ENCODE measurements at places on chromosomes 2 and 18.
A peak's percentile ranks its signal among the peaks of the same experiment; 100 is the strongest.

GRCh38 chr2:241049739-241050623 is 51.6 kb downstream of the SNED1 start:
- DNase-seq, result no peak

DNA sequence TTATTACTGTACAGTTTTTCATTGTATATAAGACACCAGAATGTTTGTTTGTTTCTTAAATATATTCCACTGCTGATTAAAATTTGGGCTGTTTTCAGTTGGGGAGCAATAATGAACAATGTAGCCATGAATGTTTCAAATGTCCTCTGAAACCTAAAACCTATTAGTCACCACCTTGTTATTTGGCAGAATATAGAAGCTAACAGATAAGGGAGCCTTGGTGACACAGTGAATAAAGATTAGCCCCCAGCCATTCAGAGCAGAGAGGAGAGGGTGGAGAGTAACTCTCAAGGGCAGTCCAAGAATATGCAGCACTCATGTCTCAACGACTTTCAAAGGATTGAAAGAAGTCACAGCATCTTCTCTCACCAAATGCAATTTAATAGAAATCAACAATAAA is 43.1 kb upstream of the ATP8B1 start:
- DNase-seq, result no peak

DNA sequence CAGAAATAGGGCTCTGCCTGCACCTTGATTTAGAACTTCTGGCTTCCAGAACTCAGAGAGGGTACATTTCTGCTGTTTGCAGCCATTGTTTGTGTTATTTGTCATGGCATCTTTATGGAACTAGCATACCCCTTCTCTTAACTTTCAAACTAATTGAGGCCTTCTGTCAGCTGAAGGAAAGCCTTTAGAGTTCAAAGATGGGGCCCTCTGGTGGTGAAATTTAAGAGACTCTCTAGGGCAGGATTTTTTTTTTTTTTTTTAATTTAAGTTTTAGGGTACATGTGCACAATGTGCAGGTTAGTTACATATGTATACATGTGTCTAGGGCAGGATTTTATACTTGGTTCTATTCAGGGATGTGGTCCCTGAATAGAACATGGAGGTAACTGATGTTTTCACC is 260.6 kb upstream of the LINC00305 start:
- no peak for DNase-seq

GRCh38 chr2:80365762-80366161 is 61.2 kb upstream of the LRRTM1 start:
- DNase-seq, result no peak

GRCh38 chr2:120914839-120915521 is 179.3 kb downstream of the GLI2 start:
- DNase-seq, result no peak

- DNase-seq, result no peak
These were observed 96.6 kb upstream of the TWSG1 start for GRCh38 chr18:9237981-9238380.

- no peak for DNase-seq
These were observed 43.4 kb downstream of the EPB41L3 start for GRCh38 chr18:5500158-5500939.

GRCh38 chr2:29041161-29041660 is 33.1 kb downstream of the PCARE start:
- no peak for DNase-seq

DNA sequence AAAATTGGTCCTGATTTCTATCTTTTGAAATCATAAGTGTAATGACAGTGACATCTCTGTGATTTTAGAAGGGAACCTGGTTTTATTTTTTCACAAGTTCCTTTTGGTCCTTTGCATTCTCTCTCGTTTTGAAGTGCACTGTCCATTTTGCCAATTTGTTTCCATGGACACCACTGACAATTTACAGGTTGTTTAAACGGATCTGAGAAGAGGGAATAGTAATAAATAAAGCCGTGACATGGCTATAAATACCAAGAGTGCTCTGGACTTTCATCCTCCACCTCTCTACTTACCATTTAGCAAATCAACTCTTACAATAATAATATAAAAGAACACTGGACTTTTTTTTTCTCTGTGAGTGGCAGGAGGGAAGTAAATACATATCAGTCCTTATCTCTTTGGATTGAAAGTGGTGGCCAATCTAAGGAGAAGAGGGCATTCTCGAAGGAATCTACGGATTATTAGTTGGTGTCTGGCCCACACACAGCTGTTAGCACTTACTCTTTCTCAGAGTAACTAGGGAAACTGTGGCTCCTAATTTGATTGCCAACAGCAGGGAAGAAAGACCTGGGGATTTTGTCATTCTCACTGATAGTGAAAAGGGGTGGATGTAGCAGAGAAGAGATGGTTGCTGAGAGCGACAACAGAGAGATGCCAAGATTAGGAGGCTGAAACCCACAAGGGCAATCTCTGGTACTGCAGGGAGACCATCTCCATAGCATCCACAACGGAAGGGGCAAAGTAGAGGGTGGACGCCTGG is 108.7 kb upstream of the FSHR start:
- DNase-seq, result no peak

DNA sequence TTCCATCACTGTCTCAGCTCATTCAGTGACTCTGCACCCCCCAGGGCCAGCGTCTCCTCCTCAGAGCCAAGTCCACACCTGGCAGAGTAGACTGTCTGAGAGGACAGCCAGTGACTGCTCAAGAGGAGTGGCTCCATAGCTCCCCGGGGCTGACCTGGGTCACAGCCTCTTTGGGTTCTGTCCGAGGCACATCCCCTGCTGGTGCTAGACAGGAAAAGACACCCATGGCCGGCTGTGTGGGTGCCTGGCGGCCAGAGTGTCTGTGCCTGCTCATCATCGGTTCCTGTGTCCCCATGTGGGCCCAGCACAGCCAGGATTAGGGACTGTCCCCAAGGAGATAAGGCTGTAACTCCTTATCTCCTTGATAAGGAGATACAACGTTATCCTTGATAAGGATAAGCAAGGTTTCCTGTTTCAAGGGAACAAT is 3.5 kb upstream of the CROCC2 start:
- no peak for DNase-seq

GRCh38 chr2:178412047-178412446 is 38.9 kb downstream of the PRKRA start:
- no peak for DNase-seq

- no peak for DNase-seq
These were observed 2185.6 kb upstream of the CELF4 start for GRCh38 chr18:39751161-39751560.

DNA sequence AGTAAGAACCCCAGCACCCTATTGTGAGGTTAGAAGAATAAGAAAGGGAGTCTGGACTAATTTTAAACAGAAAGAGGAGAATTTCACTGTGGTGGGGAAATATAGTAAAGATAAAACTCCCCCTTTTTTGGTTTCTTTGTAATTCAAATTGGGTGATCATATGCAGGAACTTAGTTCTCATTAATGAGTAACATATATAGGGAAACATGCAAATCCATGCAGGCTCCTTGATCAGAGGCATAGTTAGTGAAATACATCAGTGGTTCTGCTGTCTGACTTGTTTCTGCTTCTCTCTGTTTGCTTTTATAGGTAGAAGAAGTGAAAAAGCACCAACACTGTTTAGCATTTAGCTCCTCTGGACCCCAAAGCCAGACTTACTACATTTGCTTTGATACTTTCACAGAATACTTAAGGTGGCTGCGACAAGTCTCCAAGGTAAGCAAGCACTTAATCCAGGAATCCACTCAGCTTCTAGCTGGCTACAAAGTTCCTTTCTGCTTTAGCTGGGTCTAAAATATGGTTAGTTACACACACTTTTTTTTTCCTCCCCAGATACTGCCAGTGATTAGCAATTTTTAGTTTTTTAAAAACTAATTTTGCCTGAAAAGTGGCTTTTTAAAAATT is 123.2 kb downstream of the PHLPP1 start:
- DNase-seq, result no peak

DNA sequence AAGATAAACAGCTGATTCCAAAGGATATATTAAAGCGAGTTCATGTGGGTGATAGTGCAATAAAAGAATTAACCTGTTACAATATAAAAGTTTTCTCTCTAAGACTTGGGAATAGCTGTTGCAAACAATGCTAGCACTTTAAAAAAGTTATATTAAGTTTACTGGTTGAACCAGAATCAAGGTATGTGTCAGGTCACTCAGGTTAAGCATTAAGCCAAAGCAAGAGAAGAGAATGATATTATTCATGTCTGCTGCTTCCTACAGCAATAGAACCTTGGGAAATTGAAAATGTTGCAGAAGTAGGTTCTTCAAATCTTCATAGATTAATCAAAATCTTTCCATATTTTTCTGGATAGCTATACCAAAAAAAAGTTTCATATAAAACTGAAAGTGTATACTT is 138.5 kb downstream of the GCA start:
- DNase-seq, result no peak

DNA sequence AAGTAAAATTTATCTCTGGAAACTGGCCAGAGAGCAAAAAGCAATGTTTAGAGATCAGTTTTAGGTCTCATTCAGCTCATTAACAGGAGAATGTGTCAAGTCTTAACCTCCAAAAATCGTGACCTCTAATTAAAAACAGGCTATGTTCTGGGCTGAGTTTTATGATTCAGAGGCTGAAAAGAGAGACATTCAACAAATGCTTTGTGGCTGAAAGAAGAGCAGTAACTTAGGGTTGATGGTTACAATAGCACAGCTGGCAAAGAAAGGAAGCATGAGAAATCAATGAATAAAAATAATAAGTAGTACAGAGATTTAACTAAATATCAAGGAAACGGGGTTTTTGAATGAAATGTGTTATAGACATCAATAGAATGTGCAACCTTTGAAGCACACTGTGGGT is 13.1 kb downstream of the TGIF1 start:
- no peak for DNase-seq

DNA sequence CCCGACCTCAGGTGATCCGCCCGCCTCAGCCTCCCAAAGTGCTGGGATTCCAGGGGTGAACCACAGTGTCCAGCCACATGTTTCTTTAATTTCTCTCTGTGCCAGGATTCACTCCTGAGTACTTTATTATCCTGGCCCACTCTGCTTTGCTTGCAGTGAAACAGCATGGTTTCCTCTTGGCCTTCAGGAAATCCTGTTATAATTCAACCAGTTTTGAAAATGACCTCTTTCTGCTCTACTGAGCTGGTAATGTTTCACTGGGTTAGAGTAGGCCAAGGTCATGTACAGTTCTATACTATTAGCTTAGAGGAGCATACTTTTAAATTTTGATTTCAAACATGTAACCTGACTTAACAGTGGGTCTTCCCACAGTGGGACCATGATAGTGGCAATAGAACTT is 90.6 kb upstream of the PELI1 start:
- DNase-seq, result no peak

GRCh38 chr18:61756244-61756643 is 136.6 kb downstream of the RNF152 start:
- DNase-seq, result no peak

DNA sequence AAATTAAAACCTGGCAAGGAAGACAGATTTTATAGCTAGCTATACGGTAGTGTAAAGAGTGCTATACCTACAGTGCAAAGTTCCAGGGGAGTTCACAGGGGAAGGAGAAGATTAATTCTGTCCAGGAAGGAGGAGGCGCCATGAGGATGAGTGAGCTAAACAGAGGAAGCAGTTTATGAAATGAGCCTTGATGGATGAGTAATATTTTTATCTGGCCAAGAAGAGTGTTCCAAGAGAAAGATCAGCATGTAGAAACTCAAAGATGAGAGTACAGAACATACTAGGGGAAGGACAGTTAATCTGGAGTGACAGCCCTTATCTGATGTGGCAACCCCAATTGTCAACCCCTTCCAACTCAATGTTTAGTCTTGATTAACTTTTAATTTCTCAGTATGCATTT is 54.8 kb downstream of the CDH20 start:
- no peak for DNase-seq

DNA sequence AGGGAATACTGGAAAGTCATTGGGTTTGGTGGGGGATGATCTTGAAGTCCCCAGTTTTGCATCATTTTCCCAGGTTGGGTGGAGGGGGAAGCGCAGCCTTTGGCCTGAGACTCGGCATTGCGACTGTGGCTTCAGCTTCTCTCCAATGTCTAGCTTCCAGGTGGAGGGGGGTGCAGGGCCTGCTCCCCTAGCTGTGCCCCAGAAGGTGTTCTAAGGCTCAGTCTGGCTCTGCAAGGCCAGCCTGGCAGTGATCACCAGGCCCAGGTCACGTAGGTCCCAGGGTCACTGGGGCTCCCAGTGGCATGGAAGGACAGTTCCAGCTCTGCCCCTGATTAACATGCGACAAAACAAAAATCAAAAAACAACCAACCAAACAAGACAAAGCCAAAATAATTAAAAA is 56.9 kb upstream of the HAAO start:
- DNase-seq, result no peak

DNA sequence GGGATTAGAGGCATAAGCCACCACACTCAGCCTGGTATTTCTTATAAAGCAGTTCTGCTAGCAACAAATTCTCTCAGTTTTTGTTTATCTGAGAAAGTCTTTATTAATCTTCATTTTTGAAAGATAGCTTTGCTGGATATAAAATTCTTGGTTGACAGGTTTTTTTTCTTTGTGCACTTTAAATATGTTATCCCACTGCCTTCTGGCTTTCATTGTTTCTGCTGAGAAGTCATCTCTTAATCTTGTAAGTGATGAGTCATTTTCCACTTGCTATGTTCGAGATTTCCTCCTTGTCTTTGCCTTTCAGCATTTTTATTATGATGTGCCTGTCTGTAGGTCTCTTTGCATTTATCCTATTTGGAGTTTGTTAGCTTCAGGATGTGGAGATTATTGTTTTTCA is 5.9 kb upstream of the ELAC1 start:
- no peak for DNase-seq

DNA sequence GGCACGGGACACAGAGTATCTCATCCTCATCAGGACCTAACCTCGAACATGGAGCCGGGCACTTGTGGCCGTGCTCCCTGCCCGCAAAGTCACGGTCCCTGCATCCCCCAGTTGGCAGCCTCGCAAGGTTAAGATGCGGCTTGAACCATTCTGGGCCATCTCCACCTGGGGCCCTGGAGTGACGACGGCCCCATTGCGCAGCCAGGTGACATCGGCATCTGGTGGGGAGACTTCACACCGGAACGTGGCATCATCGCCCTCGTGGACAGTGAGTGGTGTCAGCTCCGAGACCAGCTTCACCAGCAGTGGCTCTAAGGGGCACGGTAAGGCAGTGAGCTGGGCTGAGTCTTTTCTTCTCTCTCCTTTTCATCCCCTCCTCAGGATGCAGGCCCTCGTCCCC is 12.6 kb downstream of the TMEM198 start:
- DNase-seq, result no peak

- DNase-seq, result peak; percentile 11
These were observed 1.4 kb downstream of the NEDD4L start for GRCh38 chr18:58045242-58046092.

GRCh38 chr18:32427084-32427900 is 43.4 kb downstream of the GAREM1 start:
- no peak for DNase-seq
